ENCODE measurements at places on chromosomes 5 and 9.

- DNase-seq: peak; percentile 75
Observed at GRCh38 chr5:139636207-139636792, 11.8 kb upstream of the CXXC5 start.

DNA sequence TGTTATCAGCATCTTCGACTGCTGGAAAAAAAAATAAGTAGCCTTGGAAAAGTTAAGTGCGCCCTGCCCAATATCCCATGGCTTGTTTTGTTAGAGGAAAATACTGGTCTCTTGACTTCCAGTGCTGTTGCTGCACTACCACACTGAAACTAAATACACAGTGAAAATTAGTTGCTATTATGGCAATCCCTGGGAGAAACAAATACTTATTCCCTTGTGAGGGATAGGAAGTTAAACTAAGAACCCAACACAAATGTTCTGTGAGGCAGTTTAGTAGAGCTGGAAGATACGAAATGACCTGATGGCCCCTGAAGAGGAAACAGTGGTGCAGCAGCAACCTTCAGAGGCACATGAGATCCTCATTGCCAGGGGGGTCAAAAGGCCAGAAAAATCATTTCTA lies 164.0 kb downstream of the ARL15 start:
- no peak for DNase-seq

DNA sequence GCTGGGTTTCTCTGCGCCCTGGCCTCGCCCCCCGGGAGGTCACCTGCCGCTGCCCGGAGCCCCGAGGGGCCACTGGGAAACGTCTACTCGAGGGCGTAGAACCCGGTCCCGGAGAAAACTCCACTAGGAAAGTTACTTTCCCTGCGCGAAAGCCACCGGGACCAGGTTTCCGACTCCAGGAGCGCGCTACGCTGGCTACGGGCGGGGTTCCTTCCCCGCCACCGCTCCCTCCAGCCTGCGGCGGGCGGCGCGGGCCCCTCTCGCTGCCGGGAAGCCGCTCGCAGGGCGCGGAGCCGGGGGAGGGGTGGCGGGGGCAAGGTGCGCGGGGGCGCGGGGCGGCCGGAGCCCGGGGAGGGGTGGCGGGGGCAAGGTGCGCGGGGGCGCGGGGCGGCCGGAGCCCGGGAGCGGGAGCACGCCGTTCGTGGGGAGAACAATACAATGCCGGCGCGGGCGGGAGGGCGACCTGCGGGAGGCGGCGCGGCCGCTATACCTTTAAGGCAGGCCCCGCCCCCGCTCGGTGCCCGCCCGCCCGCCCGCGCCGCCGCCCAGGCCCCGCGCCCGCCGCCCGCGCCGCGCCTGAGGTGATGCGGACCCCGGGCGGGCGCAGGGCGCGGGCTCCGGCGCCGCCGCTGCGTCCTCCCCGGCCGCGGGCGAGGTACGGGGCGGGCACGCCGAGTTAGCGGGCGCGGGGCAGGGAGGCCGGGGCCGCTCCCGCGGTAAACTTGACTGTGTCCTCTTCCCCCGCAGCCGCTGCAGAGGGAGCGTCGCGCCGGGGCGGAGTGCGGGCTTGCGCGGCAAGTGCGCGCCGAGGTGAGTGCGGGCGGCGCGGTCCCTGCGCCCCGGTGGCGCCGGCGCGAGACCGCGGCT lies 278.1 kb downstream of the AOPEP start:
- DNase-seq: no peak

- DNase-seq: peak; percentile 9
Observed at GRCh38 chr9:2157277-2158110, 142.3 kb downstream of the SMARCA2 start.

- no peak for DNase-seq
Observed at GRCh38 chr5:72248410-72248981, 71.5 kb downstream of the MRPS27 start.

DNA sequence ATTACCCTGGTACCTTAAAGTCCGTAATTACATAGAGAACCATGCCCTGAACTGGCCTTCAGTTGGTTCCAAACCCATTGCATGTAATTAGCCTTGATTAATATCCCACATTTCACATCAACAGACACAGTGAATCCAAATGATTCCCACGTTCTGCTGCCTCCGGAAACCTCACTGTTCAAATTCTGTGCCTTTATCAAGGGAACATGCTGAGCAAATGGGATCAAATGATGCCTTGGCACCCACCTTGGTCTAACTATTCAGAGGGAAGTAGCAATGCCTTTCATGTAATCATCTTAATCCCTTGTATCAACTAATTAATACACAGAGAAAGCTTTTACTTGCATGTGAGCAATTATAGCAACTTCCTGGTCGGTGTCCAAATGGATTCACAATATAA lies 100.6 kb downstream of the EFNA5 start:
- DNase-seq: no peak

DNA sequence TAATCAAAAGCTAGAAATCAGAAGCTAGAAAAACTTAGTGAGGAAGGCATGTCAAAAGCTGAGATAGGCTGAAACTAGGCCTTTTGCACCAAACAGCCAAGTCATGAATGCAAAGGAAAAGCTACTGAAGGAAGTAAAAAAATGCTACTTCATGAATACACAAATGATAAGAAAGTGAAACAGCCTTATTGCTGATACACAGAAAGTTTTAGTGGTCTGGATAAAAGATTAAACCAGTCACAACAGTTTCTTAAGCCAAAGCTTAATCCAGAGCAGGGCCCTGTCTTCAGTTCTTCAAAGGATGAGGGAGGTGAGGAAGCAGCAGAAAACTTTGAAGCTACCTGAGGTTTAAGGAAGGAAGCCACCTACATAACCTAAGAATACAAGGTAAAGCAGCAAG lies 102.5 kb upstream of the SH3GL2 start:
- DNase-seq: no peak
